Stimulated activated CD4-positive, alpha-beta T cell treated with anti-CD3 and anti-CD28 coated beads, Interleukin-1b, Interleukin-23, amount 100 ng/mL, for 1 hour (primary cell): ENCODE measurements at places on chromosomes 1 and 21.

- DNase-seq, result no peak
Measured at GRCh38 chr1:226784081-226785049, 45.3 kb upstream of the ITPKB start.

DNA sequence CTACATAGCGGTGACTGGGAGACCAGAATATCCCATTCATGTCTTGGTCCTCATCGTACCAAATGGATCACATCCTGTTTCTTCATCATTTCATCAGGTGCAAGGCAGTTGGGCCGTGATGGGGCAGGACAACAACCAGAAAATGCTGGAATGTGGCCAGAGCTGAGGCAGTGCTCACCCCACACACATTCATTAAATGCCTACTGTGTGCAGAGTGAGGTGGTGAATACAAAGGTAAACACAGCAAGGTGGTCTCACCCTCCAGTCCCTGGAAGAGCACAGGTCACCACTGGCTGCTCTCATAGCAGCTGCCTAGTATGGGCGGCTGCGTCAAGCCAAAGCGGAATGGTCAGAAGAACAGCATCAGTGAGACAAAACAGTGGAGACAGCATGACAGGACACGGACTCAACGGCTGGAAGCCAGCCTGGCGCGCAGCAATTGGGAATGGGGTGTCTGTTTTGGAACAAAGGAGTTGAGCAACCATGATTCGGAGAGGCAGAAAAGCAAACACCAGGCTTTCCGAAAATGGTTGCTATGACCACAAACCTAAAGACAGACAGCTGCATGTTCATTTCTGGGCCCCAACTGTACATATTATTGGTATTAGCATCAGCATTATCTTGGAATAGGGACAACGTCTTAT, 5.6 kb upstream of the ADAMTSL4 start:
- no peak for DNase-seq

DNA sequence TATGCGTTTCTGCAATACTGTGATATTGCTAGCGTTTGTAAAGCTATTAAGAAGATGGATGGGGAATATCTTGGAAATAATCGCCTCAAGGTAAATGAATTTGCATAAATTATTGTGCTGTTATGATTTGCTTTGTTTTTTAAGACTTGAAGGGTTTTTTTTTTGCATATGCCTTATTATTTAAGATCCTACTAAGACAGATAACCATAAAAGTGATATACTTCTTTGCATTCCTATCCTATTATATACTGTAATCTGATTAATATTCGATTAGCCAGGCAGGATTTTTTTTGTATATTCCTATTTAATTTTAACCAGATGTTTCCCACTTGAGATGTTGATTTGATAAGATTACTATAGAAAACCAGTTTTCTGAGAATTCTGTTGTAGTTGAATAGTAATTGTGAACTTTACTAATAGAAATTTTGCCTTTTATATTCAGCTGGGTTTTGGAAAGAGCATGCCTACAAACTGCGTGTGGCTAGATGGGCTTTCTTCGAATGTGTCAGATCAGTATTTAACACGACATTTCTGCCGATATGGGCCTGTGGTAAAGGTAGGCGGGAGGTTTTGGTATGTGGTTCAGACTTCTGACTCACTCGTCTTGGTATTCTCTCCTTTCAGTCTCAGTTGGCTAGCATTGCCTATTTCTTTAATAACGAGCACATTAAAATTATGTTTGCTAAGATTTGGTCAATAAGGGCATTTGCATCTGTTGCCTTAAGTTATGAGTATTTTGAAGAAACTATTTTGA, 56.8 kb downstream of the ZBTB17 start:
- no peak for DNase-seq

DNA sequence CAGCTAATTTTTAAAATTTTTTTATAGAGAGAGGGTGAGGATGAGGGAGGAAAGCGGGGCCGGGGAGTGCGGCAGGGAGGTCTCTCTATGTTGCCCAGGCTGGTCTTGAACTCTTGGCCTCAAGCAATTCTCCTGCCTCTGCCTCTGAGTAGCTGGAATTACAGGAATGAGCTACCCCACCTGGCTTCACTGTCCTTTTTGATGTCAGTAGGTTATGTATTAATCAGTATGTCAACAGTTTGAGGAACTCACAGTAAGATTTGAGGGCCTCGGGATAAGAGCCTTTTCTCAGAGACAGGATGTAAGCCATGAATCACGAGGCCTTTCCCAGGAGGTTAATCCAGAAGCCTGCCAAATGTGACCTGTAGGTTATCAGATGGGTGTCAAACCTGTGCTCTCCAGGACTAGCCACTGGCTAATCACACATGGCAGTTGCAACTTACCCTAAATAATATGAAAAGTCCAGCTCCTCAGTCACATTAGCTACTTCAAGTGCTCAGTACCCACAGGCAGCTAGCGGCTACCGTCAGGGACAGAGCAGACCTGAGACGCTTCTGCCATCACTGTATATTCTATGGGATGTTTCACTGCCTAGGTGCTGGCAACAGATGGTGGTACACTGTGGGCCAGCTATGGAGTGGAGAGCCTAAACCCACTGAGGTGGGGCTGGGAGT, 33.1 kb downstream of the TRIM67 start:
- no peak for DNase-seq

DNA sequence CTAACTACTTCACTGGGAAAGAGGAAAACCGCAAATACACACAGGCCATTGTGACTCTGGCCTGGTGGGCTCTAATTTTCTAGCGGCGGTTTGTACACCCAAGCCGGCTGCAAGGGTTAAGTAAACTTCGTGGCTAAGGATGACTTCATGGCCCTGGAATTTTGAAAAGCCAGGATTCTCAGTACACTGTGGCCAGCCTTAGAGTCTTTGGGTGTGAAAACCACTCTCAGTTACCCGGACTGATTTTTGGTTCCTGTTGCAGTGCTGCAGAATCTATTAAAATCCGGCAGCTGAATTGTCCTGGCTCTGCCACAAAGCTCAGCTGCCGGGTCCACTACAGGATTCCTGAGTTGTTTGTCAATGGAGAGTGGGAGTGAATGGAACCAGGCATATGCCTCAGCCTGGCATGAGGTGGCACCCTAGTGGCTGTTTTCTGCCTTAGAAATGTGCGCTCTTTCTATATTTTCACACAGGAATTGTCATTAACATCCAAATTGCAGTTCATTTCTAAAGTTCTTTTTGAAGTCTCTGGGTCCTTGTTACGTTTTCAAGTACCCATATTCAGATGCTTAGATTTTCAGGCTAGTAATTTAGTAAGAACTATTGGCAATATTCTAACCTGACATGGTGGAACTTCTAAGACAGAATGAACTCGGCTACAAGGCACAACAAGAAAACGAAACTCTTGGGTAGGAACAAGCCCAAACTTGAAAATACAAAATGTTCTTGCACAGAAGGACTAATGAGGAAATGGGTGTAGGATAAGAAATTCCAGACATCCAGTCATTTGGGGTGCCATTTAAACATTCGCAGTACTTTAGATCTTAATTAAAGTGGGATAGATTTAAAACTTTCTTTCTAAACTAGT, 255.9 kb downstream of the NFIA start:
- DNase-seq, result no peak

DNA sequence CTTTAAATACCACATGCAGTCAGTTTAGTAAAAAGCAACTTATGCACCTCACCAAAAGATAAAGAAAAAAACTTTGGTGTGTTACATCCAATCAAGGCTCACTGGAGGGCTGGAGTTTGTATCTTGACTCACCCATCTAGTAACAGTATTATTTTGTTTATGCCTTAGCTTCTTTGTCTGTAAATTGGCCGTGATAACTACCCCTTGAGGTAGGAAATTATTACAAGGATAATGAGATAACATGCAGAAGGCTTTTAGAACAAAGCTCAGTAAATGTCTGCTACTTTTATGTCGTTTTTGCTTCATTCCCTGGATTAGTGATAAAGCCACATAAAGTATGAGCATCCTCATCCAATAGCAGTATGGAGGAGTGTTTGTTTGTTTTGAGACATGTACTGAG, 94.8 kb downstream of the ATP5PO start:
- DNase-seq, result no peak
